CD4-positive, alpha-beta T cell treated with Interleukin-2 at 100 ng/mL for 4 hours (primary cell): ENCODE measurements at places on chromosomes 11 and 22.

GRCh38 chr11:78647266-78647915, 72.7 kb upstream of the NARS2 start:
- no peak for DNase-seq

GRCh38 chr11:20161230-20161918, 1.1 kb upstream of the DBX1 start:
- no peak for DNase-seq

GRCh38 chr11:88886796-88887195, 179.0 kb downstream of the GRM5 start:
- peak; percentile 49 for DNase-seq

GRCh38 chr11:44275241-44275640, 34.7 kb downstream of the ALX4 start:
- no peak for DNase-seq

GRCh38 chr22:36212901-36213300, 11.3 kb upstream of the APOL4 start:
- no peak for DNase-seq

GRCh38 chr22:32728291-32728690, 73.2 kb upstream of the TIMP3 start:
- no peak for DNase-seq

DNA sequence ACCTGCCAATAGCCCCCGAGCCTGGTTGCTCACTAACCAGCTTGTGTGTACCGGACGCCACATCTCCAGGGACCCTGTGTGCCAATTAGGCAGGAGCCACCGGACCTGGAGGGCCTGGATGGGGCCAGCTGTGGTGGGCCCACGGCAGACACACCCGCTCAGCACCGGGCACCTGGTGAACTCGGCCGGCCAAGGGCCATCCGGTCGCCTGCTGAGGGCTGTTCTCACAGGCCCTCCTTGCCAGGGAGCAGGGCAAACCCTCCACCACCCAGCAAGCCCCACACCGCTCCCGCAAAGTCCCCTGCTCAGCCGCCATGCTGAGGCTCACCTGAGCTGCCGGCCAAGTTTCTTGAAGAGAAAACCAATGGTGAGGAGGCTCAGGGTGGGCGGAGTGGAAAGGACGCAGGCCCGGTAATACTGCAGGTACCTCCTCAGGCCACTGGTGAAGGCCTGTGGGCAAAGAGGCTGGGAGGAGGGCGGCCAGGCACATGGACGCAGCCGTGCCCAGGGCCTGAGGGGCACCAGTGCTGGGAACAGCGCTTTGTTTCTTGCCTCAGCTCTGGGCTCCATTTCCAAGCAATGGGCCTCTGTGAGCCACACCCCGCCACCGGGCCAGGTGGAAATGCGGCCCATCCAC, 17.1 kb downstream of the TUBGCP6 start:
- DNase-seq, result no peak

GRCh38 chr11:35567737-35568465, 42.5 kb upstream of the PAMR1 start:
- DNase-seq, result no peak

- DNase-seq, result no peak
Measured at GRCh38 chr22:42673898-42674401, 24.8 kb upstream of the CYB5R3 start.

DNA sequence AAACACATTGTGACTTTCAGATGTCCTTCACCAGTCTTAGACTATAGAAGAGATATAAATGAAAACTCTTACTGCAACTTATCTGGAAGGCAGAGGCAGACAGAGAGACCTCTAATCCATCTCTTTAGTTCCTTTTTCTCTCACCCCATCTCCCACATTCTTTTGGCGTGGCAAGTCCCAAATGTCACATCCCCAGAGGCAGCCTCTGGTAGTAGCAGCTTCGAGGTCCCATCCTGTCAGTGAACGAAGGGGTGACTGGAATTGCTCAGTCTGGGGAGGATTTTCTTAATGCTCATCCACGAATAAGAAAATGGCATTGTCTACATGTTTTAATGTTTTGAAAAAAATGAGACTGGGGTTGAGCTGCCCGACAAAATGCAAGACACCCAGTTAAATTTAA, 201.4 kb downstream of the GRIA4 start:
- no peak for DNase-seq

DNA sequence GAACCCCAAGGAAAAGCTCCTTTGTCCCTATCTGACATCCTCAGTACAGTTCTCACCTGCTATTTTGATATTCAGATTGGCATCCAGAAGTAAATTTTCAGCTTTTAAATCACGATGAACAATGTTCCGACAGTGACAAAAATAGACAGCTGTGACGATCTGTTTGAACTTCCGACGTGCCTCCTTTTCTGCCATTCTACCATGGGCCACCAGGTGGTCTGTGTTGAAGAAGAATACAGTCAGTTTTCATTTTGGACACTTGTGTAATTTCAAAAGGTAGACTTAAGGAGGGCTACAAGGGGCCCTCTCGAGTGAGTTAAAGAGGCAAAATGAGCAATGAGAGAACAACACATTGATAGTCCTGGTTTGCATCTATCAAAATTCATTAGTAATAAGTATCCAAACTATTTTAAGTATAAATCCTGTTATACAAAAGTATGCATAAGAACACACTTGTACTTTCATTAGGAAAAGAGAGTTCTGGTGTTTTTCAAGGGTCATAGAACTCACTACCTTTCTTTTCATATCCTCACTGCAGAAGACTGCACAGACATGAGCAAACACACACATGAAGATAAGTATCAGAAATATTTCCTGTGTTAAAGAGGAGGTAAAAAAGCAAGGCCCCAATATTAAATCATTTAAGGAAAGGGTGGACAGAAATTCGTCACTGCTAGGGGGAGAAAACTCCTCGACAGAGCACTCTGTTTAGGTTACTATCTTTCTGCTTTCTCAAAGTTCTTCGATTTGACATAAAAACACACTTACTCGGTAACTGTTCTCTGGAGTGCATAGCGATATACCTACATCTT, 89.9 kb upstream of the APOA1 start:
- DNase-seq, result peak; percentile 57

- DNase-seq, result no peak
Measured at GRCh38 chr11:12285106-12285505, 92.3 kb upstream of the PARVA start.

- peak; percentile 43 for DNase-seq
Measured at GRCh38 chr22:39092111-39092862, 4.8 kb upstream of the APOBEC3H start.

GRCh38 chr11:10473371-10473770, 18.3 kb downstream of the AMPD3 start:
- no peak for DNase-seq

- no peak for DNase-seq
Measured at GRCh38 chr11:72451831-72452376, 17.6 kb upstream of the CLPB start.

- no peak for DNase-seq
Measured at GRCh38 chr11:73233692-73234470, 15.8 kb downstream of the P2RY2 start.

- DNase-seq, result no peak
Measured at GRCh38 chr11:69170704-69171103, 15.0 kb downstream of the SMIM38 start.

DNA sequence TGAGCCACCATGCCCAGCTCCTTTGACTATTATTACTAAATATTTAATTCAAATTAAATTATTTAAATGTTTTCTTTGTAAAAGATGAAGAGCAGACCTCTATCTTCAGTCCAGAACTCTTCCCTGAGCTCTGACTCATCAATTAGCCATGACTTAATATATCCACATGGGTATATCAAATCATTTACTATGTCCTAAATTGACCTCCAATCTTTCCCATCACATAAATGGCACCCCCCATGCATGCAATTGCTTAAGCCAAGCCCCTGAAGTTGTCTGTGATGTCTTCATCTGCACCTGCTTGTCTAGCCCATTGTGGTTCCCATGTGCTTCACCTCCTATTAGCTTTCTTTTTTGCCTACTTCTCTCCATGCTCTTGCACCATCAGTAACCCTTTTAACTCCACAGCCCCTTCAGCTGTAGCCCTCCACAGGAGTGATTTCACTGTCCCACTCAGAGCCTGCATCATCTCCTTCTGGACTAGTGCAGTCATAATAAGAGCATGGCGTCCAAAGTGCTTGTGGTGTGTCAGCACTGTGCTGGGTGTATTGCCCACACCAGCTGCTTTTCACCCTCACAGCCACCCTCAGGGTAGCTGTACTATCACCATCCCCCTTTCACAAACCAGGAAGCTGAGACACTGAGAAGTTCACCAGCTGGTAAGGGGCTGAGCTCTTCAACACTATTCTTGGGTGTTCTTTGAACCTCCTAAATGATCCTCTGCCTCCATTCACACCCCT, 11.8 kb upstream of the THY1 start:
- DNase-seq, result no peak

DNA sequence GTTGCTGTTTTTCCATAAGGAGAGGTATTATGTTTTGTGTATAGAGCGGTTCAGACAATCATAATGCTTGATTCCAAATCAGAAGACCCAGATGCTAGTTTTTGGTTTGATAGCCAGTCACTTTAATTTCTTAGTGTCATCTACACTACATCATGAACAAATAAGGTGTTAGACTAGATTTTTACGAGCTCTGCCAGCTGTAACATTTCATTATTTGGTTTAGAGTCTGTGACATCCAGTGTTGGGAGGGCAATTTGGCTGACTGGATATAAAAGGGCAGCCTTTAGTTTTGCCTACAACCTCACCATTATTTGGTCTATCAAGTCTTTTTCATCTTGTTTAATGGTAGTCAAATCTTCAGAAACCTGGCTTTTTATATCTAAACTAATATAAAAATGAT, 30.2 kb upstream of the FBXO3 start:
- no peak for DNase-seq

- peak; percentile 35 for DNase-seq
Measured at GRCh38 chr11:74749127-74749964, 697 bp downstream of the RNF169 start.

DNA sequence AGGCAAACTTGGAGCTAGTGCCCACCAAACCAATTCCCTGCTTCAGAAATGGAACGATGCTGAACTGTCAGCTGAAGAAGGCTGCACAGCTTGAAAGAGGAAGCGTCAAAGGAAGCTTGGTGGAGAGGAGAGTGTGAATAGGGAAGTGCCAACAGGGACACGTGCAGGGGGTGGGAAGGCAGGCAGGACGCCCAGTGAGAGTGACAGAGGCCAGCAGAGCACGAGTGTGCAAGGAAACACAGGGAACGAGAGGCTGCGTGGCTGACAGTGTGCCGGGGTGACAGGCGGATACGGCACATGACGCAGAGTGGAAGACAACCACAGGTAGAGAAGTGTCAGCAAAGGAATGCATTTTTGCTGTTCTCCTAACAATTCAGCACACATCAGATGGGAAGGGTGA, 196.4 kb downstream of the LARGE1 start:
- DNase-seq, result no peak

- no peak for DNase-seq
Measured at GRCh38 chr11:127074151-127074761, 73.7 kb upstream of the KIRREL3 start.

DNA sequence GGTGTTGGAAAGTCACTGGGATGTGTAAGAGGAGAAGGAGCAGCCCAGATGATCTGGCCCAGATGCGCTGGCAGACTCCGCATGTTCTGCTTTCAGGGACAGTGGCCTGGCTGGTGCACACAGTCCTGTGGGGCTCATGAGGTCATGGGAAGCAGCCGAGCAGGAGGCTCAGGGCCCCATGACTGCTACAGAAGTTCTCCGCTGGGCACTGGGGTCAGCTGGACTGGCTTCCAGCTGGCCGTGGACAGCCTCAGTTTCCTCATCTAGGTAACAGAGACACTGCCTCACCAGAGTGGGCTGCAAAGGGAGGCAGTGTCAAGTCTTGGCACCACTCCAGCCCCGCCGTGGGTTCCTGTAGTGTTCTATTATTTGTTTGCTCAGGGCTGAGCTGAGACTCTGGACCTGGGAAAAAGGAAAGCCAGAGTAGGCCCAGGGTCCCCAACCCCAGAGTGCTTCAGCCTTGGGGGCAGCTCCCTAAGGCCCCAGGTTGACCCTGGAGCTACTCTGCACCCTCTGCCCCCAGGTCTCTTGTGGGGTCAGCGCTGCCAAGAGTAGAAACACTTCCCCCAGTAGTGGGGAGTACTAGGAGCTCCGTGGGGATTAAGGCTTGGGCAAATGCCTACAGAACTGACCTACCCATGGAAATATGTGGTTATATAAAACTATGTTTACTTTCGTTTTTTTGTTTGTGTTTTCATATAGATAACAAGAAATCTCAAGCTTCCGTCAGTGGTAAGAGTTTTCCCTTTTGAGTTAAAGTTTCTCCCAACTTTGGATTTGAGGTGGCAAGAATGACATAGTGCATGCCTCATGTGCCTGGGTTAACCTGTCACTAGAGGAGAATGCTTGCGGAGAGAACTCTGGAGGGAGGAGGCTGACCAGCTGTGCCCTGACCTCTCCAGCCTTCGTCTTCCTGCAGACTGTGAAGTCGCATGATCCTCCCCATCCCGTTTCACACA, 45.3 kb downstream of the MED15 start:
- no peak for DNase-seq

- no peak for DNase-seq
Measured at GRCh38 chr11:62466444-62466843, 47.6 kb downstream of the SCGB1A1 start.

GRCh38 chr11:8080674-8081590, at the start of gene TUB:
TSS of gene TUB (plus strand) at chr11:8081211. CDS start at chr11:8081511, 300 bp downstream.
- DNase-seq, result no peak

GRCh38 chr11:82229341-82229740, 504.3 kb downstream of the FAM181B start:
- DNase-seq, result peak; percentile 9

DNA sequence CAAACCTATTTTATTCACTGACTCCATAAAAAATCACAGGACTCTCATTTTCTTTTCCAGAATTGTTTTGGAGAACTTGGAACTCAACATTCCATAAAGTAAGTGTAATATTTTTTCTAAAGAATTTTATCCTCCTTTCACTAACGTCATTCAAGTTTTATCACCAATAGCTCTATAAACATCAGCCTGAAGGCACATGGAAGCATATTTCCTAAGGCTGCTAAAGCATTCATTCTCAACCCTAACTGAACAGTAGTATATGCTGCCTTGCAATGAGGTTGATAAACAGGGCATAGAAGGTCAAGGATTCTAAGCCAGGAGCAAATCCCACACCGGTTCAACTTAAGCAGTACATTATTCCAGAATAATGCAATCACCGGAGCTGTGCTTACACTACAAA, 273.9 kb downstream of the RAB38 start:
- no peak for DNase-seq

DNA sequence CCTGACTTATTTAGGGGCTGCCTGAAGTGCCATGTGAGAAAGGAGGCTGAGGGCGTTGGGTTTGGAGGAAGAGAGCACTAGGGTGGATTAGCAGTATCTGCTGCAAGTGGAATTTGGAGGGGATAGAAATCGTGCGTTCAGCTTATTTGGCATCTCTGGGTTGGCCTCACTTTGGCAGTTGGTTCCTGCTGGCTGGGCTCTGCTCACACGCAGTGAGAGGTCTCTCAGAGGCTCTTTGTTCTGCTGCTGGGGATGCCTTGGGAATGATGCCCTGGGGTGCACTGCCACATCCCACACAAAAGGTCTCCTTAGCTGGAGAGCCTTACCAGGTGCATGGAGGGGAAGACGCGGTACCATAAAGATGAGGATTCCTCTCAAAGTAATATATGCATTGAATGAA, 17.7 kb upstream of the MICAL2 start:
- no peak for DNase-seq
